Keratinocyte (primary cell): ENCODE measurements at places on chromosomes 11 and 22.

DNA sequence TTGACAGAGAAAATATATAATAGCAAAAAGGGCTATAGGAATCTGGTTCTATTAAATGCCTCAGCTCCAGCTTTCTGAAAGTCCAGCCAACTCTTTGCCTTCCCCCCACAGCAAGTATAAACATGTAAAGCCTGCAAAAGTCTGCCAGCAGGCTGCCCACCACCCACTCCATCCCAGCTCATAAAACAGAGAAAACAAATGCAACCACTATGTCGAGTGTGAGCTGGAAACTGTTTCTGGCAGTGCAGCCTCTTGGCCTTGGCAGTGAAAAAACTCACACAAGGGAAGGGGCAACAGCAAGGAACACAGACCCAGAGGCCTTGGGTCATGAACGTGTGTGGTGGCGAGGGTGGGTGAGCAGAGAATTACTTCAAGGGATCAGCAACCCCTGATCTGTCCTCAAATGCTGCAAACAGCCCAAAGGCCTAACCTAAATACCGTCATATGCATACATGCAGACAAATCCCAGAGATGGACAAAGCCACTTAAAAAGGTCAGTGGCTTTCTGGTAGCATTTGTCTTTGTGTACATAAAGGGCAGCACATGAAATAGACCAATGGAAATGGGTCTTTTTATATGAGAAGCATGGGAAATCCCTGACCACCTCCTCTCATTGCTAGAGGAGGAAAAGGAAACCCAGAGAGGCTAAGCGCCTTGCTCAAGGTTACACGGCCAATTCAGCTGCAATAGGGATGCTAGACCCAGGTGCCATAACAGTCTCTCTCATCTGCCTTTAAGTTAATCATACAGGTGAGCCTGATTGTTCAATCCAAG, 74.8 kb downstream of the NAT10 start:
- no peak for DNase-seq

DNA sequence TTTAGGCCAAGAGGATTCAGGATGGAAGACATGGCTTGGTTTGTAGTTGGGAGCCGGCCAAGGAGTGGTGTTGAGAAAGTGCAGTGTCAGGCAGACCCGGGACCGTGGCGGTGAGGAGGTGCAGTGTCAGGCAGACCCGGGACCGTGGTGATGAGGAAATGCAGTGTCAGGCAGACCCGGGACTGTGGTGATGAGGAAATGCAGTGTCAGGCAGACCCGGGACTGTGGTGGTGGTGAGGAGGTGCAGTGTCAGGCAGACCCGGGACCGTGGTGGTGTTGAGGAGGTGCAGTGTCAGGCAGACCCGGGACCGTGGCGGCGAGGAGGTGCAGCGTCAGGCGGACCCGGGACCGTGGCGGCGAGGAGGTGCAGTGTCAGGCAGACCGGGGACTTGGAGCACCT, 59.7 kb downstream of the LRP5 start:
- DNase-seq: no peak

GRCh38 chr11:104918113-104918824, 20.0 kb upstream of the CASP12 start:
- DNase-seq: no peak

GRCh38 chr11:12537778-12538401, 136.3 kb upstream of the TEAD1 start:
- DNase-seq: no peak

DNA sequence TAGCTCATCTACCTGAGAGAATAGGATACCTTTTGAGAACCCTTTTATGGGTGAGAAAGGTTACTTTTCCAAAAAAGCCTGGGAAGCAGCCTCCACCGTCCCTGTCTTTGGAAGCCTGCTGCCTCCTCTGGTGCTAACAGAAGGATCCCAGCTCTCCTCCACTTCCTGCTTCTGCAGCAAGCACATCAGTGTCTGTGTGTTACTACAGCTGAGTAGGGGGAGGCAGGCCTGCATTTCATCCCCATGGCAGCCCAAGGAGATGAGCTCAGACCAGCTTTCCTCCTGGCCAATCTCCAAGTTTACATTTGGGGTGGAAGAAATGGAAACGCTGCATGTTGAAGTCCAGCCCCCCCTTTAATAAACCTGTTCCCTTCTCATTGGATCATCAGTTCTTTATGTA, 7.4 kb upstream of the CCDC34 start:
- DNase-seq: no peak

DNA sequence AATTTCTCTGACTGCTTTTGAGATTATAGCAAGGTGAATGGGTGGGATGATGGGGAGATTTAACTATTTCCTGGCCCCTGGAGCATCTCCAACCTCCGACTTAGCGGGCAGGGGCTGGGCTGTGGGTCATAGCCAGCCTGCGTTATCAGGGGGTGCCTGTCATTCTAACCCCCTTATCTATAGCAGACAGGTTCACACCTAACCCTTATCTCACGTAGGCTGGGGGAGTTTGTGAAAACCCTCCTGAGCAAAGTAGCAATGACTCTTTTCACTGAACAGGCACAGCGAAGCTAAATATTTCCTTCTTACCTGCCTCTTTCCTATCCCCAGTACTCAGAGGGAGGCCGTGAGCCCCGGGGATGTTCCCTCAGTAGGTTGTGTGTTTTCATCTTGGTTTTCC, 511.4 kb upstream of the B3GAT1 start:
- no peak for DNase-seq

DNA sequence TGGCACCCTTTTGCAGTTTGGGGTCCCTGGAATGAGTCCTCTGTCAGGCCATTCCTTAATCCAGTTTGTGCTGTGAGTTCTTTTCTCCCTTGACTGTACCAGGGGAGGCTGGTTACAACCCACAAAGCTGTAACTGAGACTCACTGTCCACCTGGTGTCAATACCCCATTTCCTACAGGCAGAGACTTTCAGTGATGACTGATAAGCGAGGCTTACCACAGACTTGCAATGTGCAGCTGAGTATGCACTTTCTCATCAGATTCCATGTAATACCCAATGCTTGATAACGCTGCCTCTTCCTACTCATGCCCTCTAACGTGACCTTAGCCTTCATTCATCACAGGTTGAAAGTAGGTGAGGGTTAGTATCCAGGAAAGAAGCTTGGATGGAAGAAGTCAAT, 120.1 kb downstream of the INSC start:
- DNase-seq: no peak

GRCh38 chr22:26435327-26436093, 6.5 kb downstream of the ASPHD2 start:
- DNase-seq: no peak

DNA sequence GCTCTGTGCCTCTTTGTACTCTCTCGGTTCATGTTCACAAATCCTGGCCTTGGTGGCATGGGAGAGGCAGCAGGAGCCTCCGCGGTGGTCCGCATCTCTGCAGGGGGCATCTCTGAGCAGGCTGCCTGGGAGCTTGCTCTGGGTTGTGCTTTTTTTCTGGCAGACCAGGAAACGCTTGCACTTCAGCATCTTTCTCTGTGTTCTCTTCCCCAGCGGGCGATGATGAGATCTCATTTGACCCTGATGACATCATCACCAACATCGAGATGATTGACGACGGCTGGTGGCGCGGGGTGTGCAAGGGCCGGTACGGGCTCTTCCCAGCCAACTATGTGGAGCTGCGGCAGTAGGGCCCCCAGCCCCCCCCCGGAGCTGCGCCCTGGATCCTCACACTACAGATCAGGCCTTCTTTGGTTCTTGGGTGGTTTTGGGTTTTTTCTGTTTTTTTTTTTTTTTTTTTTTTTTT, 36.5 kb downstream of the CTTN start:
- no peak for DNase-seq
